SW480 (cell line): ENCODE measurements at places on chromosomes 12 and 14.

GRCh38 chr12:65653946-65654629 lies 170.2 kb upstream of the HMGA2 start:
- no peak for DNase-seq

GRCh38 chr12:10652192-10652591 lies 21.7 kb downstream of the STYK1 start:
- DNase-seq: no peak

GRCh38 chr12:56537546-56537945 lies 15.9 kb downstream of the RBMS2 start:
- DNase-seq: no peak

GRCh38 chr14:91918186-91918883 lies 29.2 kb downstream of the FBLN5 start:
- no peak for DNase-seq

- DNase-seq: no peak
These were observed 80.0 kb downstream of the SINHCAF start for GRCh38 chr12:31245822-31246469.

DNA sequence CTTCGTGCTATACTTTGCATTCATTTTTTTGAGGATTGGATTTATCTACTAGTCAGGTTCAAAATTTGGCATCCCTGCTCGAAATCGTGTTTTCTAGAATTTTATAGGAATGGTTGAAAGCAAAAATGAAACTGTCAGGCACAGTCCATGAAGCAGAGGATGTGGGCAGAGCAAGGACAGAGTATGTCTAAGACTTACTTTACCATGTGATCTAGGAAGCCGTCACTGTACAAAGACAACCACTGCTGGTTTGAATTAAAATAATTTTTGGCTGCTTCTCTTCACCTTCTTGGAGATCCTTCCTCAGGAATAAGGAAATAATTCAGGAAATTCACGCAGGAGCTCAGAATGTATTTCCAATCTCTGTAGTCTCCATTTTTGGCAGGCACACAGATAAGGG lies 31.6 kb upstream of the SGPP1 start:
- DNase-seq: no peak

GRCh38 chr12:49800421-49801140 lies 27.6 kb downstream of the NCKAP5L start:
- no peak for DNase-seq

DNA sequence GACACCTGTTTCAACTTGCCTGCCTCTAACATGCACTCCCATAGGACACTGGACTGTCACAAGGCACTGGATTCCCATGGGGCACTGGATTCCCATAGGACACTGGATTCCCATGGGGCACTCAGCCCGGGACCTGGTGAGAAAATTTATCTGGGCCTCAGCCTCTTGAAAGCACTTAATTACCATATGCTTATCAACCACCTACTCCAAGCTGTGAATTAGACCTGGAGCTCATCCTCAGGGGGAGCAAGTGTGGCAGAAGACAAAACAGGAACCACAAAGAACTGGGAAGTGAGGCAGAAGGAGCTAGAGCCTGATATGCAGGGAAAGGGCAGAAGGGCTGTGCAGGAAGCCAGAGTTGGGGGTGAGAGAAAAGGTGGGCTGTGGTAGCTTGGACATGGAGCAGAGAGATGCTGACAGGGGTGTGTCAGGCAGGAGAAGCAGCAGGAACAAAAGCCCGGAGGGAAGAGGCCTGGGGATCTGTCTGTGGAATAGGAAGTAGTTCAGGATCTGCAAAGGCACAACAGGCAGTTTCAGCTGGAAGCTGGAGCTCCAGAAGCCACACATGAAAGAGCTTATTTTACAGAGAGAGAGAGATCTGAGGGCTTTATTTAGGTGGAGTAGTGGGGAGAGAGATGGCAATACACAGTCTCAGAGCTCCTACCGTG lies 3.1 kb downstream of the KRT82 start:
- DNase-seq: no peak

GRCh38 chr12:26123482-26123980 lies 1.3 kb downstream of the BHLHE41 start:
- DNase-seq: no peak

GRCh38 chr14:89504091-89504490 lies 87.1 kb upstream of the FOXN3 start:
- DNase-seq: no peak

- no peak for DNase-seq
These were observed 81.9 kb upstream of the CCND2 start for GRCh38 chr12:4191642-4192041.

DNA sequence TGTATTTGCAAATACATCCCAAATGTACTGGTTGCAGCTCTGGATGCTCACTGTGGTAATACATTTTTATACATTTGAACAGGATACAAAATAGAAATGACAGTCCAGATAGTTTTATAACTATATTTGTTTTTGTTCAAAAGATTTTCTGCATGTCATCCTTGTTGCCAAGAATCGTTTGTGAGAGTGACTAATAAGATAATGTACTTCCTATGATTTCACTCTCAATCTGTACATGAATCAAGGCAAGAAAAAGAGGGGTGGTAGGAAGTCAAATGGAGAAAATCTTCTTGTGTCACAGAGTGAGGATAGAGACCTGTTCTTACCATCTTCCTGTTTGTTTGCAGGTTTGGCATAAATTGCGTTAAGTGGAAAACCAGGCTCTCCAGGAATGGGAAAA lies 13.9 kb downstream of the ARPC3 start:
- no peak for DNase-seq

- no peak for DNase-seq
These were observed 36.6 kb downstream of the MAX start for GRCh38 chr14:65065719-65066118.

DNA sequence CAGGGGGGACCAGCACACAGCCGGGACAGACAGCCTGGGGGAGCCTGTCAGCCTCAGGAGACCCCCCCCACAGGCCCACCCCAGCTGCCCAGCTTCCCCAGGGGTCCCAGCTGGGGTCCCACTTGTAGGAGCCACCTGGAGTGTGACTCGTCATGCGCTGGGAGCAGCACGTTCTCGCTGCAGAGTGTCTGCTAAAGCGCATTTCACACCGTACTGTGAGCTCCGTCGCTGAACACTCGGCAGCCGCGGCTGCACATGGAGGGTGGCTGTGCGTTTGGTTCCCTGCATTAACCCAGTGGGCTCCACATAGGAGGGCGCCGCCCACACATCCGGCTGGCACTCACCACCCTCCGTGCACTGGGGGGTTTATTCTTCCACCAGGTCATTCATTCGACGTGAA lies 56.7 kb downstream of the FBRSL1 start:
- no peak for DNase-seq

- DNase-seq: peak; percentile 47
These were observed 33.4 kb upstream of the SYNDIG1L start for GRCh38 chr14:74459289-74459946.

GRCh38 chr12:49702676-49703215 lies 4.5 kb downstream of the FMNL3 start:
- no peak for DNase-seq

- no peak for DNase-seq
These were observed 33.1 kb downstream of the DAAM1 start for GRCh38 chr14:59221568-59221967.

GRCh38 chr12:97542666-97543280 lies 80.2 kb downstream of the RMST start:
- no peak for DNase-seq

- no peak for DNase-seq
These were observed 182.5 kb downstream of the MSRB3 start for GRCh38 chr12:65461017-65461416.

- peak; percentile 38 for DNase-seq
These were observed 153.9 kb upstream of the RMST start for GRCh38 chr12:97308576-97309198.

DNA sequence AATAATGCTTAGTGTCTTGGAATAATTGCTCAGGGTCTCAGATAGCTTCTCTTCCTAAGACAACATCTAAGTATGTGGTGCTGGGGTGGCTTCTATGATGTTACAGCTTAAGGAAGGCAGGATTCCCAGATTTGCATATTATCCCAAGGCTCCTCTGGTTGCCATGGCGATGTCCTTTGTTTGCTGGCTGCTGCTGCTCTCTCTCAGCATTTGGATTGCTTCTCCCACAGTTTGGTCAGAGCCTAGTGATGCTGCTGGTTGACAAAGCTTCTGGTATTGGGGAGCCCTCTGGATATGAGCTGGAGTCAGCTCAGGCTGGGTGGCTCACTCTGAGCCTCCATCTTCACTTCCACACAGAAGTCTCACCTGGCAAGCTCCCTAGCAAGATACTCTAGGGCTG lies 56.4 kb upstream of the FBXO33 start:
- DNase-seq: no peak

- DNase-seq: peak; percentile 64
These were observed 15.7 kb upstream of the FIGNL2 start for GRCh38 chr12:51863933-51864832.

GRCh38 chr14:55071870-55072640 lies 20.6 kb downstream of the MAPK1IP1L start:
- no peak for DNase-seq

- no peak for DNase-seq
These were observed 58.8 kb downstream of the TTC7B start for GRCh38 chr14:90757452-90757851.

DNA sequence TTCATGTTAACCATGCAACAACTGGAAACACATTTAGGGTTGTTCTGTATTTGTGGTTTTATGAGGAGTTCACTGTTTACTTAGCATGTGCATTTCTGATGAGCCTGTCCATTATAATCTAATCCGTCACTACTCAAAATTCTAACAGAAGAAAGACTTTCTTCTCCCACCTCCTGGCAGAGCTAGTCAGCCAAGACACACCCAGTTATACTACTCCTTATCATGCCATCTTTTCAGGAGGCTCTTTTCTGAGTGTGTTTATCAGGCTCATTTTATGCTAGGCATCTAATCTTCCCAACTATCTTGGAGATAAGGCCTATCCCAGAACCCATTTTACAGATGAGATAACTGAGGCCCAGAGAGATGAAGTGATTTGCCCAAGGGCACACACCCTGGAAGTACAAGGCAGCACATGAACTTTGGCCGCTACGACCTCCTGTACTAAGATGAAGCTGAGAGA lies 10.4 kb upstream of the MED13L start:
- DNase-seq: no peak

DNA sequence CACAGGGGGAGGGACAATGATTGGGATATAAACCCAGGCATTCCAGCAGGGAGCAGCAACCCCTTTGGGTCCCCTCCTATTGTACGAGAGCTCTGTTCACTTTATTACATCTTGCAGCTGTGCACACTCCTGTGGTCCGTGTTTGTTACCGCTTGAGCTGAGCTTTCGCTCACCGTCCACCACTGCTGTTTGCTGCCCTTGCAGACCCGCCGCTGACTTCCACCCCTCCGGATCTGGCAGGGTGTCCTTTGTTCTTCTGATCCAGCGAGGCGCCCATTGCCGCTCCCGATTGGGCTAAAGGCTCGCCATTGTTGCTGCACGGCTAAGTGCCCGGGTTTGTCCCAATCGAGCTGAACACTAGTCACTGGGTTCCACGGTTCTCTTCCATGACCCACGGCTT lies 64.1 kb downstream of the E2F7 start:
- no peak for DNase-seq

DNA sequence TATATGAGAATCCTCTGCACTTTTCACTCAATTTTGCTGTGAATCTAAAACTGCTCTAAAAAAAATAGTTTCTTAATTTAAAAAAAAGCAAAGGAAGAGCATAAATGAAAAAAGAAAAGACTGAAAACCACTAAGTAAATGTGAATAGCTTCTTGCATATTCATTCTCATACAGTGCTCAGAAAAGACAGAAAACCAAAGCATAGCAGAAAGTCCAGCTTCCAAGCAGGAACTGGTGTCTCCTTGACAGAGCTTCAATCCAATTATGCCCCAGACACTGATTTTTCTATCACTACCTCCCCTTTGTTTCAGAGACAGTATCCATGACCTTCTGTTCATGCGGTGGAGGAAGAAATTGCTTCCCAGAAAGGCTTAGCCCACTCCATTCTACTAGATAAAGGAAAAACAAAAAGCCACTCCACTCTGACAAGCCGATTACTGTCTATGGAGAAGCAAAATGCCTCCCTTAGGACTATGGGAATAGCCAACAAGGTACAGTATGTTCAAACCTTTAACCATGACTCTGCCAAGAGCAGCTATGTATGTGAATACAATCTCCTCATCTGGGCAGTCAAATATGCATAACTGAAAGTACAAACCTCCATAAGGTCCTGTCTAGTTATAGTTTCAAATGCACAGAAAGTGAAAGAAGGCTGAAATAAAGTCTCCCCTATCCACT lies 40.6 kb downstream of the ATF7 start:
- DNase-seq: no peak

- no peak for DNase-seq
These were observed 723.7 kb downstream of the C12orf50 start for GRCh38 chr12:87305481-87305880.

DNA sequence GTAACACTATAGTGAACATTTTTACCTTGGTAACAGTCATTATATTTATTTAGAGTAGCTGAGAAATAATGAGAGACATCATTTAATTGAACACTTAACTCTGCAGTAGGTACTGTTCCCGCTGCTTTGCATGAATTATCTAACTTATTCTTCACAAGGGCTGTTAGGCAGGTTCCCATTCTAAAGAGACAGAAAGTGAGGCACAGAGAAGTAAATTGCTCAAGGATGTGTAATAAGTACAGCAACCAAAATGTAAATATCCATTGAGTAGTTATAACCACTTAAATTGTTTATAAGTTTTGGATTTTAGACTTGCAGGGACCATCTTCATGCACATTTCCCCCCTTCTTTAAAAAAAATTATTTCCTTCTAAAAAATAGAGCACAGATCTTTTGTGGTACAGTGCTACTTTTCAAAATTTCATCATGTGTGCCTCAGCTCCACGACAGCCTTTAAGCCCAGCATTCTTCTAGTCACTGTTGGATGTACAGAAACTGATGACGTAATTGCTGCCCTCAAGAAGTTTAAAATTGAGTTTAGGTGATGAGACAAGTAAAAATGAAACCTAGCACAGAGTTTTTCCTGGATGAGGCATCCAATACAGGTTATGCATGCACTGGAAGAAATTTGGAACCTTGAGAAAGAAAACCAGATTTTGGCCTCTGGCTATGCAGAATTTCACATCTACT lies 6.0 kb upstream of the MANSC4 start:
- DNase-seq: no peak

DNA sequence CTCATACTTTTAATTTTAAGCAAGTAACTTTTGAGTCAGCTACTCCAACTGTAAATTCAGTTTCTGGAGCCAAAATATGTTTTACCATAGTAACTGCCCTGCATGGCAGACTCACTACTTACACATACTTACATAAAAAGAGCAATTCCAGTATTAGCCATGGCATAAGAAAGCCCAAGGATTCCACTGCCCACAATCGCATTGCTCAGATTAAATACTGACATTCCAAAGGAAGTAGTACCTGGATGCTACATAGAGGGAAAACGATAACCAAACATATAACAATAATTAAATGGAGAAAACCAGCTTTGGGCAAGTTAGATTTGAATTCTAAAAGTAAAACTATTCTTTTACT lies 2.2 kb downstream of the SLC38A2 start:
- DNase-seq: no peak

- peak; percentile 52 for DNase-seq
These were observed 25.3 kb downstream of the C12orf75 start for GRCh38 chr12:105355752-105356151.
